ENCODE measurements at places on chromosomes 2 and 18. TPM values are rescaled to one million over a fixed set of nuclear protein-coding genes. Genes with fewer than 3 reads are reported as not detected.
A peak's percentile ranks its signal among the peaks of the same experiment; 100 is the strongest.

Gene SLC14A1
- 3.4 TPM for polyA plus RNA-seq

GRCh38 chr2:174335988-174336500, 1.3 kb downstream of the SP9 start:
- peak; percentile 44 for DNase-seq

DNA sequence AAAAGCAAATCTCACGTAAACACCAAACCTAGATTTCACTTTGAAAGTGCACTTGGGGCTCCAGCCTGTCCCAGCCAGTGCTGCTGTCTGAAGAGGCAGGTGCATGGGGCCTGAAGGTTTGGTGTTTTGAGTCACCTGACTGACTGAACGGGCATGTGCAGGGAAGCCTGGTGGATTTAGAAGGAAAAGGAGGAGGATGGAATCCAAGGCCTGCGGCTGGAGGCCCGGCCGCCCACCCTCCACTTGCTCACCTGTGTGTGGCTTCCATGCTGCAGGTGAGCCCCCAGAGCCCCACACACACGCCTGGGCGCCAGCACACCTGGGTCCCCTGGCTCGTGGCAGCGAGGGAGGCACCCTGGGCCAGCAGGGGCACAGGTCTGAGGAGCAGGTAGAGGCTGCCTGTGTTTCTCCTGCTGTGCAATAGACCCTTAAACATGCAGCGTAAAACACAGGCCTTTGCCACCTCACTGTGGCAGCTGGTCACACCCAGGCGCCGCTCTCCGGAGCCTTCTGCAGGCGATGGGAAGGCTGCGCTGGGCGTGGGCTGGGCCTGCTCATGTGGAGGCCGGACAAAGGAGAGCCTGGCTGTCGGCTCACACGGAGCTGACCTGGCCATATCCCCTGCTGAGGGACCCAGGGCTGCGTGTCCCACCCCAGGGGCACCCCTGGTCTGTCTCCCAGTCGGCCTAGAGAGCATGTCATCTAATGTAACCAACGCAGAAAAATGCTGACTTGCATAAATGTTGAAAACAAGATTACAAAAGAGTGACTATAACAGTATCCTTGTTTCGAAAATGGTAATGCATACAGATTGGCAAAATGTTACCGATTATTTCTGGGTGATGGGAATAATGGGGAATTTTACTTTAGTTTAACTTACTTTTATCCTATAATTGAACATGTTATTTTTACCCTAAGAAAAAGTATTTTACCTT, 71.3 kb downstream of the TMEM18 start:
- DNase-seq = no peak

Gene PDIA6
- polyA plus RNA-seq = 309 TPM

Gene HAAO
- polyA plus RNA-seq = 36.7 TPM
